Stimulated activated CD4-positive, alpha-beta T cell treated with anti-CD3 and anti-CD28 coated beads, Interleukin-15, amount 100 ng/mL, for 24 hours (primary cell): ENCODE measurements at places on chromosomes 4 and X.

GRCh38 chr4:20532116-20532790 is 168.0 kb upstream of the PACRGL start:
- no peak for DNase-seq

DNA sequence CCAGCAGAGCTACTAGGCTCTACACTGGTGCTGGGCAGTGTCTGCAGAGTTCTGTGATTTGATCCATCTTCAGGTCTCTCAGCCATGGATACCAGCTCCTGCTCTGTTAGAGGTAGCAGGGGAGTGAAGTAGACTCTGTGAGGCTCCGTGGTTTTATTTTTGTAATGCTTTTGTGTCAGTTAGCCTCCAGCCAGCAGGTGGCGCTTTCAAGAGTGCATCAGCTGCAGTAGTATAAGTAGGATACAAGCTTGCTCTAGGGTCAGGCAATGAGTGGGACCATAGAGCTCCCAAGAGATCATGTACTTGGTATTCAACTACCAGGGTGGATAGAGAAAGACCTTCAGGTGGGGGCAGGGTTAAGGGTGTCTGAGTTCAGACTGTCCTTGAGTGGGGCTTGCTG is 362.5 kb upstream of the TRAM1L1 start:
- DNase-seq, result peak; percentile 41

GRCh38 chr4:153530284-153530999 is 64.3 kb downstream of the TMEM131L start:
- DNase-seq, result peak; percentile 57

DNA sequence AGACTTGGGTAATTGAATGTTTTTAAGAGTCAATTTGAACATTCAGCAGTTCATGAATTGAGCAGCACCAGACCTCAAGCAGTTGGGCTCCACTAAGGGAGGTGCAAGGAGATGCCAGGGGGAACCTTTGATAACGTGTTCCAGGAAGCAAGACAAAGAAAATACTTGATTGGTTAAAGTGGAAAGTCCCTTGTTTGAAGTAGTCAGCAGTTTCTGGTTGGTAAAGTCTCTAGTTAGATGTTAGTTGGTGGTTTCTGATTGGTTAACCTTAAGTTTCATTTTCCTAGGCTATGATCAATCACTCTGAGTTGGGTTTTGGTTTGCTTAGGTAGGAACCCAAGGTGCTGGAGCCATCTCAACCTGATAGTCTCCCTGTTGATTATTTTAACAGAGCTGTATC is 4.0 kb downstream of the HERC6 start:
- peak; percentile 54 for DNase-seq

DNA sequence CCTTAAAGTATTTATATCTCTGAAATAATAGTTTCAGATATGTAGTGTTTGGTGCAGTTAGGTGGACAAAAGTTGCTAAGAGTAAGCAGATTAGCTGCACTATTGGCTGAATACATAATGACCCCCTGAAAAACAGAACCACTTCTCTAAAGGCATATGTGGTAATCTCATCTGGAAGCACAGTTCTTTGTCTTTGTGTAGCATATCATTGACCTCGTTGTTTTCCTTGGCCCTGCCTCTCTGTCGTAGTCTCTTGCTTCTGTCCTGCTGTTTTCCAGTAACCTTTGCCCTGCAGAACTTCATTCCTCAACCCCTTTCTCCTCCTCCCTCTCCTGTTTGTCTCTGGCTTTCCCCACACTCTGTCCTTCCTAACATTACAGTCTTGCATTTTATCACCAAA is 41.4 kb downstream of the JADE3 start:
- no peak for DNase-seq

GRCh38 chr4:104967034-104967401 is 179.7 kb upstream of the TET2 start:
- peak; percentile 7 for DNase-seq

- no peak for DNase-seq
Measured at GRCh38 chr4:185016946-185017758, 1.1 kb upstream of the HELT start.

- DNase-seq, result no peak
Measured at GRCh38 chr4:103449296-103450023, 251.3 kb upstream of the CENPE start.
